ENCODE measurements at places on chromosomes 1 and 21.

GRCh38 chr1:26690157-26690556 is 5.7 kb upstream of the ARID1A start:
- DNase-seq = no peak

GRCh38 chr1:45730075-45730779 is 20.2 kb downstream of the IPP start:
- DNase-seq = no peak

DNA sequence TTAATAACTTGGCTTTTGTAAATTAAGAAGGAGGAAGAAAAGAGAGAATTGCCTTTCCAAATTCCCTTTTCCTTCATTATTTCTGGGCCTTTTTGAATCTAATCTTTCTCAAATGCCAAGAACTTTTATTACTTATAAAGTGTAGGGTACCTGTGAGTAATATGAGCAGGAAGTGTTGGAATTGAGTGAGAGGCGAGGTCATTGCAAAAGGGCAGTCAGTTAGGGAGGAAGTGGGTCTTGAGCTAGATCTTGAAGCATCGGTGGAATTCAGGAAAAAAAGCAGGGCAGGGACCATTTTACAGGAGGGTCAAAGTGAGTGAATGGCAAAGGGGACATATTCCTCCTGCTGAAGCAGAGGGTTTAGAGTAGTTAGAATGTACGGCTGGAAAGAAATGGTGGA is 23.4 kb downstream of the DDI2 start:
- DNase-seq = no peak

DNA sequence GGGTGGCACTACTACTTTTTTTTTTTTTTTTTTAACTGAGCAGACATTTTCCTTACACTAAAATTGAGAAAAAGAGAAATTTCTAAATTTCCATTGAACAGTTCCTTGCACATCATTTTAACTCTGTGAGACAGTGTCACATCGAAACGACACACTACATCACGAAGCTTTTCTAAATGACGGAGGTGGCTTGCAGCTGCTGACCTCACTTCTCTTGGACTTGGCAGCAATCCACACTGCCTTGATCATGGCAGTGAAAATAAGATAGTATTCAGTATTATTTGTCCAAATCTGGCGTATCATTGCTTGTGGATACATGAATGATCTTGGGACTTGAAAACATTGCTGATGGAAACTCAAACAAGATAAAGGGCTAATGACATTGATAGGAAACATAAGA is 80.3 kb upstream of the CYYR1 start:
- DNase-seq = no peak

- DNase-seq = no peak
These were observed 15.9 kb downstream of the CLDN8 start for GRCh38 chr21:30200000-30200399.

DNA sequence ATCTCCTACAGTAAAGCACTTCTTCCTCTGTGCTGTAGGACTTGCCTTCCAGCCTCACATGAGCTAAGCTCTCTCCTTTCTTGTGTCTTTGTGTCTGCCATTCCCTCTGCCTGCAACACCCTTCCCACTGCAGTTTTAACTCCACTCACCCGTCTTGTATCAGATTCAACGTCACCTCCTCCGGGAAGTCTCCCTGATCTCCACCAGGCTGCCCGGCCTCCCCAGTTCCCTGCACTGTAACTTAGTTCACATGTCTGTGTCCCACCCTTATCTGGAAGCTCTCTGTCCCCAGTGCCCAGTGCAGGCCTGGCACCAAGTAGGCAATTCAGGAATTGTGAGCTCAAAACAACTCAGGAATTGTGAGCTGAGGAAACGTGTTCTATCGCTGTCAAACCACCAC is 96.4 kb downstream of the GLIS1 start:
- no peak for DNase-seq

DNA sequence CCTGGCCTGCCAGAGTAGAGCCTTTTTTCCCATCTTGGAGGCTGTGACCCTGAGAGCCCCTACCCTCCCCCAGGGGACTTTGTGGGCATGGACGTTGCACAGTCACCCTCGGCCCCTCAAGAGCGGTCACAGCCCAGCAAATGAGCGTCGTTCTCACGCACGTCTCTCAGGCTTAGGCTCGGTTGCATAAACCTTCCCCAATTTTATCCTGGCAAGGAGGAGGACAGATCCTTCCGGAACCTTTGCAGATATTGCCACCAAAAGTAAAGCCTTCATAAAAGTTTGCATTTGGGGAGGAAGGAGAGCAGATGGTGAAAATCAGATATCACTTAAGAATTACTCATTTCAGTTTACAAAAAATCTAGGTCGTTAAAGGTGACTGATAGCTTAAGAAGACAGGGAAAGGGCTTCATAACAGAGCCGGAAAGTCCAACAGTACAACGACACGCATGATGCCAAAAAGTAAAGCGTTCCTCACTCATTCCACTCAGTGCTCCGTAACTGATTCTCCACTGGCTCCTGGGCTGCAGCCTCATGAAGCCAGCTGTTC is 29.3 kb downstream of the PDE9A start:
- no peak for DNase-seq

GRCh38 chr1:153775458-153776327 is 486 bp downstream of the SLC27A3 start:
- DNase-seq = peak; percentile 64

GRCh38 chr1:222583079-222583478 is 6.7 kb downstream of the TAF1A start:
- DNase-seq = no peak

DNA sequence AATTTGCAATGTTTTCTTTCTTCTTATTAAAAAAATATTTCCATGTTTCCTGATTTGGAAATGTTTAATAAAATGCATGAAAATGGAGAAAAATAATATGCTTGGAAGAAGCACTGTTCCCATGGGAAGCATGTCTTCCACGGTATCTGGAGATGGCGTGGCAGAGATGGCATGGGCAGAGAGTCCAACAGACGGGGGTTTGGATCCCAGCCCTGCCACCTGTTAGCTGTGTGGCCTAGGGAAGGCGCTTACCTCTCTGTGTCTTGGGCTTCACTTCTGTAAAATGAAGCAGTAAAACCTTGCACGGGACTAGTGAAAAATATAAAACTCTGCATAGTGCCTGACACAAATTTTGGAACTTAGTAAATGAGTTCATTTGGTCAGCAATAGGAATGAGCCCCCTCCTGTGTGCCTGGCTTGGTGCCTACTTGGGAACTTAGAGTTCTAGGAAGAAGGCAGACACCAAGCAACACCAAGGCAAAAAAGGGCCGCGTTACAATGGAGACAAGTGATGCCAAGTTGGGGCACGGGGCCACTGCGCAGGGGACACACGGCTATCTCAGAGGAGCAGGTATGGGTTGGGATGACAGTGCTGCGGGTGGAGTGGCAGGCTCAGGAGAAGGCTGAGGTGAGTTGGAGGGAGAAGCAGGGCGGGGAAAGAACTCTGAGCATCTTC is 124.2 kb downstream of the KCNN3 start:
- DNase-seq = no peak

- no peak for DNase-seq
These were observed 72.2 kb upstream of the HMCN1 start for GRCh38 chr1:185661971-185662370.

GRCh38 chr1:217946511-217946910 is 315.4 kb downstream of the SPATA17 start:
- DNase-seq = no peak

DNA sequence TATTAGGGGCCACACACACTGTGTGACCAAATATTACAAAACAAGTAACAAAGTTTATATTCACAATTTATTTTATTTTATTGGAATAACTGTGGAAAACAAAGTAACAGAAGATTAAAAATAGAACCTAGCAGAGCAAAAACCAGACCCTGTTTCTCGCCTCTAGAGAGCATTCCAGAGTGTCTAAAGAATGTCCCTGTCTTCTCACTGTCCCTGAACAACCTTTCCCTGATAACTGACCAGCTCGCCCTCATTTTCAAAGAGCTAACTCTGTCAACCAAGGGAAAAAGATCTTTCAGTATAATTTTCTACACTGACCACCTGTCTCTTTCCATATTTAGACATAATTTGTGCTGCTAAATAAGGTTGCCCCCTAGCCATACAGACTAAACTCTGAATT is 646.9 kb downstream of the USP25 start:
- no peak for DNase-seq

DNA sequence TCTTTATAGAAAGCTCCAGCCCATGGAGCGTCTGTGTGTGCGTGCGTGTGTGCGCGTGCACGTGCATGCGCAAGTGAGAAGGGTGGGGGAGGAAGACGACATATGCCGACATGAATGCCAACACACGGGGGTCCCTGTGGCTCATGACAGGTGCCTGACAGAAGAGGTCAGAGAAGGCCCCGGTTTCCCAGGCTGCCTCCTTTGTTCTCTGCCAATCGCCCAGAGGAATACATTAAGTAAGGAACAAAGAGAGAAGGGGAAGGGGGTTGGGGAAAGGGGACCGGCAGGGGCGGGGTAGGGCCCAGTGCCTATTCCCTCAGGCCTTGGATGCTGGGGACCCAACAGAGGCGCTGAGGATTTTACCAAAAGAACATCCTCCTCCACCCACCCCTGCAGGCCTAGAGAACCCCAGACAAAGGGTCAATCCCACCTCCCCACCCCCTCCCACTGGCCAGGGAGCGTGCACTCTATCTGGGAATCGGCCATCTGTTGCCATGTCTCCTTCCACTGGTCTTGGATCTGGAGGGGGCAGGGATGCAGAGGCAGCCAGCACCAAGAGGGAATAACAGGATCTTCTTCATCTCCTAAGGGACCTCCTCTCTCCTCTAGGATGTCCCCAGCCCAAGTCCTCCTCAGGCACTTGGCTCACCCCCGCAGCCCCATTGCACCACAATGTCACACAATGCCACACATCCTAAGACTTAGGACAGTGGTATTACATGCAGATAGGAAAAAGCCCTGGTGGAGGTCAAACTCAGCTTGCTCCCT is 39.4 kb downstream of the PIK3C2B start:
- no peak for DNase-seq

DNA sequence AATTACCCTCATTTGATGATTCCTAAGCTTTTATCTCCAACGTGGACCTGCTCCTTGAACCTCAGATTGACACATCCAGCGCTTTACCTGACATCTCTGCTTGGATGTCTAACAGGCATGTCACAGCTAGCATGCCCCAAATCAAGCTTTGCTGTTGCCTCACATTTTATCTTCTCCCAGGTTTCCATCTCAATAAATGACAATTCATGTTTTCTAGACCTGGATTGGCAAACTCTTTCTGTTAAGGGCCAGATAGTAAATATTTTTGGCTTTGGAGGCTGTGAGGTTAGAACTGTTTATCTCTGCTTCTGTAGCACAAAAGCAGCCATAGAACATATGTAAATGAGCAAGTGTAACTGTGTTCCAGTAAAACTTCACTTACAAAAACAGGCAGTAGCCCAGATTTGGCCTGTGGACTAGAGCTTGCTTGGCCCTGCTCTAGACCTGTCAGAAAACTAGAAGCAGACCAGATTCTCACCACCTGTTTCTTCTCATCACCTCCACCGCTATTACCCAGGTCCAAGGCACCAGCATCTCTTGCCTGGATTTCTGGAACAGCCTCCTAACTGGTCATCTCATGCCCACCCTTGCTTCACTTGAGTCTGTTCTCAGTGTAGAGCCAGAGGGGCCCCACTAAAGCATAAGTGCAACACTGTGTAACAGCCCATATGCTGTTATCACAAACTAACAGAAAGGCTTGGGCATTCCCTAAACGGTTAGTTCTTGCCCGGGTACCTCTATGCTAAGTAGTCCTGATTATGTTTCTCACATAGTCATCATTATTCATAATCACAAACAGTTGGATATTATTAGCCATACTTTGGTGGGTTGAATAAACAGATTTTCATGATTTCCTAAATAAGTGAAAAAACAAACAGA is 42.3 kb downstream of the UBE4B start:
- DNase-seq = no peak

DNA sequence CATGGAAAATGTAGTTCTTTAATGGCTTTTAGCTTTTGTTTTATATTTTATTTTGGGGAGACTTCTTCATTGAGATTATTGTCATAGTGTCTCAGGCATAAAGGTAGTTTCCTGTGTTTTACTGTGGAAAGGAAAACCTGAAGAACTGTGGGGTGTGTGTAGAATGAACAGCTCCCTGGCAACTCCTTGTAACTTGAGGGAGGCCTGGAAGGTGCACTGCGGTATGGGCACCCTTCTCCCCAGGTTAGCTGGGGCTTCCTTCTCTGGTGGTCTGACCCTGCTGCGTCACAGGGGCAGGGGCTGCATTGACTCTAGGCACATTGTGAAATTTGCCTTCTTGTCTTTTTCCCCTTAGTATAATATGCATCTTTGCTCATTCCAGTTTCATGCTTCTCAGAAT is 1.7 kb downstream of the ATP1B1 start:
- no peak for DNase-seq

GRCh38 chr1:235015291-235015985 is 113.2 kb downstream of the TOMM20 start:
- DNase-seq = no peak

- no peak for DNase-seq
These were observed 417.7 kb downstream of the SIPA1L2 start for GRCh38 chr1:232212253-232212652.

DNA sequence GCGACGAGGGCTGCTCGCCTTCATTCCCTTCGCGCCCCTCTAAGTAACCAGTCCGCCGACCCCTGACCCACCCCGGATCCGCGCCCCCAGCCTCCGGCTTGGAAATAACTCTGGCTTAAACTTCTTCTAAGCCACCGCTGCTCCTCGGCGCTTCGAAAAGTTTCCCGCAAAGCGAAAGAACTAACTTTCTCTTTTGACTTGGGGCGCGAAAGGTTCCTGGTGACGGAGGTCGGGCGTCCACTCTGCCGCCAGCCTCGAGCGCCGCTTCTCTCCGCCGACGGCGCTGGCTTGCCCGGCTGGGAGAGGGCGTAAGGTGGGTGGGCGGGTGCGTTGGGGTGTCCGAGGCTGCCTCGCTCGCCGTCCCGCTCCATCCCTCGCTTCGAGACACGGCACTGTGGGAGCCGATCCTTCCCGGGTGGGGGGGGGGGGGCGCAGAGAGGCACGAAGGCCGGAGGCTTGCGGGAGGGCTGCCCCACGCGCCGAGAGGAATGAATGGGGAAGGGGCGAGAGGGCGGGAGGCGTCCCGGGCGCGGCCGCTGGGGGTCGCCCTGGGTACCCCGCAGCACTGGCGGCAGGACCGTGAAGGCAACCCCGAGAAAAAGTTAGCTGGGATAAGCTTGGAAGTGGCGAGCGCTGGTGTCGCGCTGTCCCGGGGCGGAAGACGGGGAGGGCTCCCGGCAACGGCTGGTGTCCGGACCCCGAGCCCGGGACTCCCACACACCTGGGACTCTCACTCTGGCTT is 569 bp downstream of the ATF3 start:
- DNase-seq = peak; percentile 29

GRCh38 chr1:34087986-34088385 is 77.0 kb downstream of the CSMD2 start:
- no peak for DNase-seq

DNA sequence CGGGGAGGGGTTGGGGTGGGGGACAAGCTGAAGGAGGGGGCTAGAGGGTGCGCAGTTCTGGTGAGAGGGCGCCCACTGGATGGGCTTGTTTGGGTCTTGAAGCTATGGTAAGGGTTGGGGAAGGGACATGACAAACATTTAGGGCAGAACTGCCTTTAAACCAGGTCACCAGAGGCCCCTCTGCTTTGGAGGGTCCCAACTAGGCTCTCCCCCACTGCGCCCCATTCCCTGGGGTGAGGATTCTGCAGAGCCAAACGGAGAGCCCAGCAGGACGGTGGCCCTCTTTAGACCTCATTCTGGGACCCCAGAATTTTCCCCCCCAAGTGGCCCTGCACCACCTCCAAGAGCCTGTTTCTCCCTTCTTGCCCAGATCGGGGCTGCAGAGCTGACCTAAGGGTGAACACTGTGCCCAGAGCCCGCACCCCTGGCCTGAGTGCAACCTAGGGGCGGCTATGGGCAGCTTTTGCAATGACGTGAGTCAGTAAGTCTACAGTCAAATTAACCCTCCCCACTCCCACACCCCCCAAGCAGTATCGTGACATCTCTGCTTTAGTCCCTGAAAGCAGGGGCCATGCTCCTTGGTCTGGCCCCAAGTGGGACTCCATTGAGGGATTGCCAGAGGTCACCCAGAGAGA is 593.8 kb downstream of the MATN1 start:
- DNase-seq = no peak

Data from NCI-H1930 (cell line).